Stimulated activated CD8-positive, alpha-beta memory T cell treated with anti-CD3 and anti-CD28 coated beads, Interleukin-12 subunit alpha, Interleukin-12 subunit beta, amount 100 ng/mL, for 1 hour (primary cell): ENCODE measurements at places on chromosomes 13 and 19.

- peak; percentile 77 for DNase-seq
Observed at GRCh38 chr13:48001114-48001881, at the start of gene SUCLA2. Gene SUCLA2 (minus strand): TSS chr13:48001273. CDS start chr13:48001269, 4 bp downstream.

DNA sequence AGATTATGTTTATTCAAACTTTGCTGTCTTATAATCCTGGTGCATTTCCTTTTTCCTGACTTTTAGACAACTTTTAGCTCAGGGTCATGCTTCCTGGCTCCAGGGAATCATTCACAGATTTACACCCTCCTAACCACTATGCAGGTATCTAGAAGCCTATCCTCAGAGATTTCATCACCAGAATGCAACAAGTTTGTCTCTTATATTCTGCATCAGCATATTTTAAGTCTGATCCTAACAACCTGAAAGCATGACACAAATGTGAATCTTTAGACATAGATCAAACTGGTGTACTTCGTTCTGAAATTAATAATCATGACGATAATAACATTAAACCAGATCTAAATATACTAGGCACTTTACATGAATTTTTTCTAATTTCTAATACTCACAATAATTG, 100.0 kb downstream of the TRPC4 start:
- no peak for DNase-seq

DNA sequence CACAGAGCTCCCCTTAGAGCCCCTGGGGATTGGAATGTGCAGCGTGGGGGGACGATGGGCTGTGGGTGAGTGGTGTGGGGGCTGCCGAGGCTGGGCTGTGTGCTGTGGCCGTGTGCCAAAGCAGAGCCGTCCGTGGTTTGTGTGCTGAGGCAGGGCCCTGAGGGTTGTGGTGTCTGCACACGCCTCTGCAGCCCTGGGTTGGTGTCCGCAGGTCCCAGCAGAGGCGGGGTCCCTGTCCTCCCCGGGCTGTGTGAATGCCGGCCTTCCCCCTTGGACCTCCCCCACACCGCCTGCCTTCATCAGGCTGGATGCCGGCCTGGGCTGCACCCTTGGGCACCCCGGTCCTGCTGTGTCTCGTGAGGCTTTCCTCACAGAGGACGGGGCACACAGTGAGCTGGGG, 26.1 kb downstream of the DOT1L start:
- no peak for DNase-seq

DNA sequence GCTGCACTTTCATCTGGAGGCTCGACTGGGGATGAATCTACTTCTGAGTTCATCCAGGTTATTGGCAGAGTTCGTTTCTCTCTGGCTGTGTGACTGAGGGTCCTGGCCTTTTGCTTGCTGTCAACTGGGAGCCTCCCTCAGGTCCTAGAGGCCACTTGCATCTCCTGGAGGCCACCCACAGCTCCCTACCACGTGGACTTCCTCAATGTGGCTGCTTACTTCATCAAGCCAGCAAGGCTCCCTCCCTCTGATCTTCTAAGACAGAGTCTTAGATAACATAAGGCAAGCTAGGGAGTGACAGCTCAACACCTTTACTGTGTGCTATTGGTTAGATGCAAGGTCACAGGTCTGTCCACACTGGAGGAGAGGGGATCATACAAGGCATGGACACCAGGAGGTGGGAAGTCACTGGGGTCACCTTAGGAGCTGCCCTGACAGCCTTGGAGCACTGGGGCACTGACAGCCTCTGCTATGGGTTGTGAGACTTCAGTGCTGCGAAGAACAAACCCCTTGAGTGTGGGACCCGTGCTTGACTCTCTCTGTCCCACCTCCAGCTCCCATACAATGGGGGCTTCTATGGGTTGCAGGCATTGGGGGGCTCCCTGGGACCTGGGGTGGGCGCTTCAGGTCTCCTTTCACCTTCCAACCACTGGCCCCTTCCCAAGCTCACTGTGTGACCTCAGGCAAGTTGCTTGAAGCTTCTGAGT, 5.3 kb downstream of the FAM187B start:
- DNase-seq = no peak

DNA sequence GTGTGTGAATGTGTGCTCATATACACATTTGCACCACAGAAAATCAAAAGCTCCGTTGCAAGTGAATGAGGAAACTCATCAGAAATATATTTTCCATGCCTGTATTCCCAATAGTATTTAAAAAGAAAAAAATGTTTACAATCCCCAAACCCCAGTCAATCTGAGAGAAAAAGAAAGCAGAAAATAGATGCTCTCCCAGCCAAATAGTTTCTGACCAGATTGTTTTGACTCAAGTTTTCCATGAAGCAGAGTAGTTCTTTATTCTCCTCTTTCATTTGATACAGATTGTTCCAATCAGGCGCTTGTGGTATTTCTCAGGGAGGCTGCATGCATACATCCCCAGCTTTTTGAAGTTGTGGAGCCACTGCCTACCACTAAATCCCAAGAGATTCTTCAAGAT, 110.6 kb downstream of the STARD13 start:
- DNase-seq = no peak

DNA sequence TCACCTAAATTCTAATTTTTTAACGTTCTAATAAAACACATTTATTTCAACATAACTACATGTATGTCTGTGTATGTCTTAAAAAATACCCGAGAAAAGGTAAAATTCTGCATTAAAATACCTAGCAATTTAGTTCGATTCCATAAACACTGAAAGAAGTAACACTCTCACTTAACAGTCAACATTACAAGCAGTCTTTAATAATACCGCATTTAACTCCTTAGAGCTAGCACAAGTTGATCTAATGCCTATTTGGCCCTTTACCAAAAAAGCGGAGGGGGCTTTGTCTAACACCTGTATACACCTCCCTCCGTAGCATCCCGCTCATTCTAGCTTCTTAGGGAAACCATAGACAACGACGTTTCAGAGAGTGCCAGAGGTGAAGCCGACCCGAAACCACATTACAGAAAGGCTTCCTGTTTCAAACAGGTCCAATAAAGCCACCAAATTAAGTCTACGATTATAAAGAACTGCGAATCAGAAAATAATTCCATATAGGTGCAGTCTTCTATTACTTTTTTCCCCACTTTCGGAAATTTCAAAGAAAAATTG, 1.2 kb downstream of the SPART start:
- DNase-seq = no peak

GRCh38 chr13:114285166-114285808, 3.9 kb downstream of the UPF3A start:
- DNase-seq = no peak

DNA sequence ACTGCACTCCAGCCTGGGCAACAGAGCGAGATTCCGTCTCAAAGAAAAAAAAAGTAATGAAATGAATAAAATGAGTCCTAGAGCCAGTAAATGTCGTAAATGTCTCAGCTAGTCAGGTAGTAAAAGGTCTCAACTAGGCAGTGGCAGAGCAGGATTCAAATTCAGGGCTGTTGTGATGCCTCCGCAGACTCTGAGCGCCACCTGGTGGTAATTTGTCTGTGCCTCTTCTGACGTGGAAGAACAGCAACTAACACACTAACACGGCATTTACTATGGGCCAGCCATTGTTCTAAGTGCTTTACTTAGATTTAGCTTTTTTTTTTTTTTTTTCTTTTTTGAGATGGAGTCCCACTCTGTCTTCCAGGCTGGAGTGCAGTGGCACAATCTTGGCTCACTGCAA, 30.2 kb downstream of the CYP2F1 start:
- peak; percentile 87 for DNase-seq

GRCh38 chr13:113964251-113964995, 9.5 kb downstream of the C13orf46 start:
- DNase-seq = no peak

- DNase-seq = no peak
Observed at GRCh38 chr19:49205114-49205513, 47.5 kb downstream of the TRPM4 start.

DNA sequence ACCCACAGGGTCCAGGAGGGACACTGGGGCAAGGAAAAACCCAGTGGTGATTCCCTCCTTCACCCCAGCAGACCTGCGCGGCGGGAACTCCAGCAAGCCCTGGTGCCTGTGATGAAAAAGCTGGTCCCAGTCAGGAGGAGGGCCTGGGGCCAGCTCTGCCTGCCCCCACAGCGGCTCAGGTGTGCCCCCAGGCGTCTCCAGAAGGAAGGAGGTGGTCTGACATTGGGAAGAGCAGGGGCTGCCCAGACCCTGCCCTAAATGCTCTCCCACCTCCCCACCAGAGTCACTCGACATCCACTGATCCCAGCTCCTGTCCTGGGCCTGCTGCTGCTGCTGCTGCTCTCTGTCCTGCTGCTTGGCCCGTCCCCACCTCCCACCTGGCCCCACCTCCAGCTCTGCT, 6.2 kb downstream of the PTH2 start:
- no peak for DNase-seq

DNA sequence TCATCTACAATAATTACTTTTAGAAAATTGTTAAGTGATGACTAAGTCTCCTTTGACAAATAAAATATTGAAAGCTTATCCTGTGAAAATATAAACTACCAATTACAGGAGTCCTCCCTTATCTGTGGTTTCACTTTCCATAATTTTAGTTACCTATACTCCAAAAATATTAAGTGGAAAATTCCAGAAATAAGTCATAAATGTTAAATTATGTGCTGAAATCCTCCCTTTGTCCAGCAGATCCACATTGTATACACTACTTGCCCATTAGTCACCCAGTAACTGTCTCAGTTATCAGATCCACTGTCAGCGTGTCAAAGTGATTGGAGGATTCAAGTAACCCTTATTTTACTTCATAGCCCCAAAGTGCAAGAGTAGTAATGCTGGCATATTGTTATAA, 98.1 kb downstream of the SERP2 start:
- no peak for DNase-seq

- no peak for DNase-seq
Observed at GRCh38 chr13:72696579-72696978, 30.9 kb downstream of the MZT1 start.

DNA sequence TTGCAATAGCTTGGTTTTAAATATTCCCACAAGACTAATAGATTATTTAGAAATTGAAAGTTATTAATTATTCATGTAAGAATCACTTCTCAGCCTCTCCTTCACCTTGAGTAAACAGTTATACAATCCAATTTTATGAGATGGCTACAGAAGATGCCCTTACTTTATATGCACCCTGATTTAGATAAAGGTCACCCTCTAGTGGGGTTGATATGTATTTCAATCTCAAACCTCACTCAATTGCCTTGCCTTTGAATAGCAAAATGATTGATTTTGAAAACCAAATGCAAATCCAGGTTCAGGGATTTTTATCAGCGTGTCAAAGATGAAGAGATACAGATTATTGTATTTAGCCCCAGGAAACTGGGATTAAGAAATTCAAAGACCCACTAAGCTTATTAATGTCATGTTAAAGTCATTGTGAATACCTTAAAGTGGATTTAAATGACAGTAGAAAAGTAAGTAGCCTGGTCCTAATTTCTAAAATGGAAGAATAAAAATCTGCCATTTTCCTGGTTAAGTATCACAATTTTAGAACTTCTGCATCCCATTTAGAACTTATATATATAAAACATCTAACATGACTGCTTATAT, 305.1 kb downstream of the ITGBL1 start:
- DNase-seq = no peak

GRCh38 chr13:86098511-86098910, 299.3 kb upstream of the SLITRK6 start:
- no peak for DNase-seq
